H7 (cell line): ENCODE measurements at places on chromosomes 6 and 20. TPM values are rescaled to one million over a fixed set of nuclear protein-coding genes. Genes with fewer than 3 reads are reported as not detected.
A peak's percentile ranks its signal among the peaks of the same experiment; 100 is the strongest.

DNA sequence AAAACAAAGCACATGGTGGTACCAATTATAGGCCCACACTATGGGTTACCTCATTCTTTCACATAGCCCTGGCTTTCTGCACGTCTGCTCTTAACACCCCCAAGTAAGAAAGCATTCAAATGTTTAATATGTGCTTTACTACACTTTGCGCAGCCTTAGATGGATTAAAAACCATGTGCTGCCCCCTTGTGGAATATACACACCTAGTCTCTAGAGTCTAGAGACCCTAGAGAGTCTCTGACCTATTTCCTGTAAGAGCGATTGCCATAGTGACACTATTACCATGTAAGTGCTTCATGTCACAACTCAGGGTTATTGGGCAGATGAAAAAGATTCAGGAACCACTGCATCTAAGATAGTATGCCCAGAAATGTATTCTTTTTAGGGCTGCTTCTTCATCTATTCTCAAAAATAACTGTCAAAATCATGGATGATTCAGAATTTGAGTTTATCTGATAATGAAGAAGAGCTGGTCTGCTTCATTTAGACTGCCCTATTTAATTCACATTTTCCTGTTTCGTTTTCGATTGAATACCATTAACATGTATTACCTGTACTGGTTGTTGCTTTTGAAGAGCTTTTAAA is 186.3 kb downstream of the ADGB start:
- DNase-seq = peak; percentile 22

GRCh38 chr6:162251257-162251656 is 476.3 kb downstream of the PRKN start:
- DNase-seq = peak; percentile 32

GRCh38 chr20:59992526-59993084 is 34.4 kb downstream of the CDH26 start:
- DNase-seq = no peak

DNA sequence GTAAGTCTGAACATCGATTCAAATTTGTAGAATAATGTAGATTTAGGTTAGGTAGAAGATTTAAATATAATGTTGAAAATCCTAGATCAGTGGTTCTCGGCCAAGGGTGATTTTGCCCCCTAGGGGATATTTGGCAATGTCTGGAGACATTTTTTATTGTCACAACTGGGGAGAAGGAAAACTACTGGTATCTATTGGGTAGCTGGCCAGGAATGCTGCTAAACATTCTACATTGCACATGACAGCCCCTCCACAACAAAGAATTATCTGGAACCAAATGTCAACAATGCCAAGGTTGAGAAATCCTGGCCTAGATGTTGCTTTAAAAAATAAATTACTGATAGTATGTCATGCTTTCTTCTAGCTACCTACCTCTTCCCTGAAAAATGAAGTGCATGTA is 76.1 kb downstream of the HIVEP2 start:
- no peak for DNase-seq

GRCh38 chr20:45545754-45546453 is 1.3 kb downstream of the EPPIN start:
- peak; percentile 21 for DNase-seq

GRCh38 chr6:26401389-26401986 is 587 bp upstream of the BTN3A1 start:
- no peak for DNase-seq

DNA sequence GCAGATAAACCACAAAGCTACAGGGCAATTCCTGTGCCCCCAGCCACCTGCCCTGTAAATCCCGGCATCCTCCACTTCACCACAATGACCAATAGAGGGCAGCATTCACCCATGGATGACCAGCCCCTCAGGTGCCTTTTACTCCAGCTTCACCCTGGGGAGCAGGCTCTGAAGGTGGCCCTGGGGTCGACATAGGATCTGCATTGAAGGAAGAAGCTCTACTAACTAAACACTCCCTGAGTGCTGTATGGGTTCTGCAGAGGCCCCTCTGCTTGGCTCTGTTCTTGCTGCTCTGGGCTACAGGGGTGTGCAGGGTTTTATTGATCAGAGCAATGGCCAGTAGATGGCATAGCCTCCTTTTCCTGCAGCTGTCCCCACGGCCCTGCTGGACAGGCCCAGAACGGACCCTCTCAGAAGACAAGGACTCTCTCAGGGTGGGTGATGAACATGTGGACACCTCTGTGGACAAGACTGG is 20.3 kb downstream of the CST4 start:
- DNase-seq = peak; percentile 80

GRCh38 chr6:18861204-18861603 is 474.1 kb downstream of the RNF144B start:
- DNase-seq = no peak

DNA sequence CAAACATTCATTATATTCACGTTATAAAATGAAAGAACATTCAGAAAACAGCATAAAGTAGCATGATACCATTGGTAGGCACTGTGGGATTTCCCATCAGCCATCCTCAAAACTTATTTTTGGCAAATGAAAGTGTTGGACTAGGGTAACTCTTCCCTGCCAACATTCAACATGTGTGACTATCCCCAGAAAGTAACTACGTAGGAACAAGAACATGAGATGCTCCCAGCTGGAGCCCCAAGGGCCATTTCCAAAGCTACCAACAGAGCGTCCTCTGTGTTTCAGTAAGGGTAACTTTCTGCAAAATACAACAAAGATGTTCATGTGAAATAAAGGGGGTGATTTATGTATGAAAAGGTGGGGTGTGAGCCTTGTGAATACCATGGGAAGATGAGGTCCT is 28.4 kb upstream of the PTPN1 start:
- no peak for DNase-seq

- no peak for DNase-seq
Measured at GRCh38 chr6:18733921-18734550, 346.9 kb downstream of the RNF144B start.

DNA sequence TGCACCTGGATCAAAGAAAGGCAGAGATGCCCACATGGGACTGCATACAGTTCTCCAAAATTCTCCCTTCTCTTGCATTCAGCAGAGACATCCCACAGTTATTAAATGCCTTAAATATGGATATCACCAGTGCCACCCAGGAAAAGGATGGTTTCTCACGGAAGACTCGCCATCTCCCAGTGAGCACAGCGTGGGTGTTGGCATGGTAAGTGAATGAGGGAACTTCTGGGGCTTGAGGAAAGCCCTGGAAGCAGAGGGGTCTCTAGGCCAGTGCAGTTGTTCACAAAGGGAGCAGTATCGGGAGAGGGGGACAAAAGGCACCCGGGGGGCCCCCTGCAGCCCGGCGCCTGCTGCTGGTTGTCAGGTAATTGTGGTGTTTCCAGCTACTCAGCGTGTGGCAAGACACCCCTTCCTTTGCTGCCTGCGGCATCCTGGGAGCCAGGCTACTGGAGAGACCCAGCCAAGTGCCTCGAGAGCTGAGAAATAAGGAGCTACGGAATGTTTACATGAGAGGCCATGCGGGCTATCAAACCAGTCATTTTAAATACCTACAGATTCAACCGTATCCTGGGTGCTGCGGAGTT is 125.4 kb downstream of the PXDC1 start:
- peak; percentile 61 for DNase-seq

DNA sequence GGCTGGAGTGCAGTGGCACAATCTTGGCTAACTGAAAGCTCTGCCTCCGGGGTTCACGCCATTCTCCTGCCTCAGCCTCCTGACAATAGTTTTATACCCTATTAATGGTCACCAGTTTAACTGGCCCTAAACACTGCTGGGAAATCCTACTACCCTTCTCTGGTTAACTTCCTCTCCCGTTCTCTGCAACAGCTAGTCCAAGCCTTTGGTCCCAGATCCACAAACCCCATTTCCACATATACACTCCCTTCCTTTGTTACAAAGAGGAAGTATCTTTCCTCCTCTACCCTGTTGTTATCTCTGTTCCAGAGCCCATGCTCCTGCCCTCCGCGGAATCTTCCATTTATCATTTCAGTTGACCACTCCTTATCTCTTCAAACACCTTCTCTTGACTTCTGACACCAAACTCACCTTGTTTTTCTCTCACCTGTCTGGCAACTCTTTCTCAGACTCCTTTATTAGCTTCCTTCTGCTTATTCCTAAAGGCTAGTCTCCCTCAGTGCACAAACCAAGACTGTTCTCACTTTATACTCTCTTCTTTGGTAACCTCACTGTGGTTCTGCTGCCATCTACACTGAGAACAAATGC is 25.0 kb upstream of the TBC1D22B start:
- DNase-seq = no peak

DNA sequence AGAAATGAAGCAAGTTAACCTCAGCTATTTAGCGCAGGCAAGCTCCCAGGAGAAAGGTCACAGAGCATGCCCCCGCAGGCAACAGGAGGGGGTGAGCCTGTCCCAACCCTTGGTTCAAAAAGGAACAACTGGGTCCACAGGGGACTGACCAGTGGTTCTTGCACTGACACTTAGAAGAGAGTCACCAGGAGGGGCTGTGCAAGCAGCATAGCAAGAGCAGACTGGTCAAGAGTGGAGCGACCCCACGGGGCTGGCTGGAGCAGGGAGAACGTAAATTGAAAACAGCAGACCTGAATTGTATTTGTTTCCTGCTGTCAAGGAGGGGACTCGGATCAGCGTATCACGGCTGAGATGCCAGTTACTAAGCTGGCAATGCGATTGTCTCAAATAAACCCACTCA is 32.8 kb downstream of the GABRR1 start:
- DNase-seq = no peak

DNA sequence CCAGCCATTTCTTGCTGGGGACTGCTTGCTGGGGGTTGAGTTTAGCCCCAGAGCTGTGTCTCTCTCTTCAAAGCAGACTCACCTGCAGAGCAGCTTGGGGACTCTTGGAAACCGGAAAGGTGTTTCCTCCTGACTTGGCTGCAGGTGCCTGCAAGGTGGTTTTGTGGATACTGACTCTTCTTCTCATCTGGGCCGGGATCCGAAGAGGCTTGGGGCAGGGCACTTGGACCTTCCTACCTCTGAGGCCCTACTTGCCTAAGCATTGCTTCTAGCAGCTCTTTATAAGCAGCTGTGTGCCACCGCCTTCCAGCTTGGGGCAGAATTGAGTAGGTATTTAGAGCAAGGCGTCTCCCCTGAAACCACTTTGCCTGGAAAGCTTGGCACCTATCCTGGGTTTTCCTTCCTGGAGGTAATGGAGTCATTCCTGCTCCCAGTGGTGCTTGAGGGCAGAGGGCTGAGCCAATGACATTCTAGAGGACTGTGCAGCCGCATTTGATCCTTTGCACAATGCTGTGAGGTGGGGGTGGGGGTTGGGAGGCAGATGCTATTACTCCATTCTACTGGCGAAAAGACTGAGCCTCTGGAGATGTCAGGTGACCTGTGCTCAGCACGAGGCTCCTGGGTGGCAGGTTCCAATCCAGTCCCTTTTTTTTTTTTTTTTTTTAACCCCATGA is 3.4 kb upstream of the CTSZ start:
- no peak for DNase-seq

- DNase-seq = no peak
Measured at GRCh38 chr6:19268718-19269117, 568.5 kb upstream of the ID4 start.

DNA sequence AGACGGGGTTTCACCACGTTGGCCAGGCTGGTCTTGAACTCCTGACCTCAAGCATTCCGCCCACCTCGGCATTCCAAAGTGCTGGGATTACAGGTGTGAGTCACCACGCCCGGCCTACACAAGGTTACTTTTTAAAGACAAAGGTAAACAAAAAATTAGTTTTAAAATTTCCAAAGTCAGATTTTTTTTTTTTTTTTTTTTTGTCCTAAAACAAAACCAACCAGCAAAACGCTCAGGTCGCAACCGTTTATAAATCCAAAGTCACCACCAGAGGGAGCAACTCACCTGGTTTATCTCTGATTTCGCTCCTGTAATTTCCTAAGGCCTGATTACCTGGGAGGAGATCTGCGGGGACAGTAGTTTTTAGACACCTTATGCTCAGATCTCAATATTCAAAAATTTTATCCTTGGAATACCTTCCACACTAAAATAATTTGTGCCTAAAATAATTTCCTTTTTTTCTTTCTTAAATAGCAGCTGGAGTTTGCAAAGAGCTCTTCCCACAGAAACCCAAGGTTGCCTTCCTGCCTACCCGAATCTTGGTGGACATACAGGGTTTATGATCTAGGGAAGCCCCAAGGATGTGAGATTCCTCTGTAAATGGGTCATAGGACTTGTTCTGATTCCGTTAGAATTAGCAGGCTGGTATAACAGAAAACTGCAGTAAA is 19.8 kb upstream of the TREM1 start:
- peak; percentile 34 for DNase-seq

DNA sequence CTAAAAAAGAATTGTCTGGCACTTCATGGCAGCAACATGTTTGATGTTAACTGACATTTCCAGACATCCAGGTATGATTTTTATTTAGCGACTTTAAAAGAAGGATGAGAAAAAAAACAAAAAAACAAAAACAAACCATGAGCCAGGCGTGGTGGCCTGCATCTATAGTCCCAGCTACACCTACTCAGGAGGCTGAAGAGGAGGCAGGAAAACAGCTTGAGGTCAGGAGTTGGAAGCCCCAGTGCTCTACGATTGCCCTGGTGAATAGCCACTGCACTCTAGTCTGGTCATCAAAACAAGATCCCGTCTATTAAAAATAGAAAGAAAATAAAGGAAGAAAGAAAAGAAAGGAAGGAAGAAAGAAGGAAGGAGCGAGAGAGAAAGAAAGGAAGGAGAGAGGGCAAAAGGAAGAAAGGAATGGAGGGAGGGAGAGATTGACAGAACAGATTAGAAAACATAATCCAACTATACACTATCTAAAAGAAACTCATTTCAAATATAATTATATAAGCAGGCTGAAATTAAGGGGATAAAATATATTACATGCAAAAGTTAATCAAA is 141.6 kb downstream of the TRIM27 start:
- no peak for DNase-seq

- no peak for DNase-seq
Measured at GRCh38 chr6:148868901-148869300, 122.1 kb downstream of the UST start.

DNA sequence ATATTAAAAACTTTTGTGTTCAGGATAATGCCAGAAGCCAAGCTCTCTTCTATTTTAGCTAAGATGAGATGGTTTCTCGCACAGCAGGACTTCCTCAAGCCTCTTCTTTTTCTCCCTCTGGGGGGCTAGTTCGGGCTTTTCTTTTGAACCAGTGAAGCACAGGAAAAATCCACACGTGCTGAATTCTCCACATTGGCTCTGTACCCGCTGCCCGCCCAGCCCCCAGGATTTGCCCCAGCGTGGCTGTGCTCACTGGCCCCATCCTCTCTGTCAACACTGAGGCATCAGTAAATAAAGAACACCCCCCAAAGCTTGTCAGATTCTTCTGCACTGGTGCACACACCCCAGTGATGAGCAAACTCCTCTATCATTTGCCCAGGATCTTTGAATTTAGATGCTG is 232.8 kb downstream of the ZNF217 start:
- DNase-seq = peak; percentile 56

Gene SNAP25
- total RNA-seq = 0.62 and 0.70 TPM in 2 replicates

Gene MAS1
- total RNA-seq = under 0.01 TPM in 1 of 2 replicates, not detected in the other

Gene FNDC11
- total RNA-seq = 6.4 and 8.0 TPM in 2 replicates

Gene RGL2
- total RNA-seq = 43.4 and 53.3 TPM in 2 replicates

Gene STX11
- total RNA-seq = not detected in 2 replicates

Gene COL9A3
- 131 and 139 TPM in 2 replicates for total RNA-seq
